ENCODE measurements at places on chromosomes 5 and 9.

- DNase-seq, result no peak
Observed at GRCh38 chr9:69090140-69090750, 54.7 kb downstream of the FXN start.

- no peak for DNase-seq
Observed at GRCh38 chr5:82952326-82952725, 124.9 kb downstream of the TMEM167A start.

- no peak for DNase-seq
Observed at GRCh38 chr9:13576101-13576500, 296.6 kb upstream of the MPDZ start.

- no peak for DNase-seq
Observed at GRCh38 chr5:173011566-173011965, 28.0 kb downstream of the ATP6V0E1 start.

GRCh38 chr5:171845040-171845630 is 59.5 kb downstream of the SMIM23 start:
- no peak for DNase-seq

- no peak for DNase-seq
Observed at GRCh38 chr5:7468742-7469141, 72.8 kb downstream of the ADCY2 start.

GRCh38 chr9:16521868-16522411 is 348.5 kb downstream of the BNC2 start:
- peak; percentile 51 for DNase-seq

DNA sequence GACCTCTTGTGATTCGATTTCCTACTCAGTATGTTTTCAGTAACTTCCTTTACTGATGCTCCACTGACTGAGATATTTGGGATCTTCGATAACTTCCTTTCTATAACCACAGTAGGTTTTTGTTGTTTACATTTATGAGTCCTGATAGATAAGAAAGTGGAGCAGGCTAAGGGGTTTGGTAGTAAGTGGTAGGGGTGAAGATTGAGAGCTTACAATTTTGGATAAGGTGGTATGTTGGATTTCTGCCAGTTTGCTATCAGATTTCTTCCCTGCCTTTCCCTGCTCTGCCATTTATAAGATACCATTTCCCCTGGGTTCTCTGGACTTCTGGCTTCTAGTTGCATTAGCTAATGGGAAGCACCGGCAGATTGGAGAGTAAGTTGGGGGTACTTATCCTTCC is 7.9 kb upstream of the NDUFS4 start:
- no peak for DNase-seq

DNA sequence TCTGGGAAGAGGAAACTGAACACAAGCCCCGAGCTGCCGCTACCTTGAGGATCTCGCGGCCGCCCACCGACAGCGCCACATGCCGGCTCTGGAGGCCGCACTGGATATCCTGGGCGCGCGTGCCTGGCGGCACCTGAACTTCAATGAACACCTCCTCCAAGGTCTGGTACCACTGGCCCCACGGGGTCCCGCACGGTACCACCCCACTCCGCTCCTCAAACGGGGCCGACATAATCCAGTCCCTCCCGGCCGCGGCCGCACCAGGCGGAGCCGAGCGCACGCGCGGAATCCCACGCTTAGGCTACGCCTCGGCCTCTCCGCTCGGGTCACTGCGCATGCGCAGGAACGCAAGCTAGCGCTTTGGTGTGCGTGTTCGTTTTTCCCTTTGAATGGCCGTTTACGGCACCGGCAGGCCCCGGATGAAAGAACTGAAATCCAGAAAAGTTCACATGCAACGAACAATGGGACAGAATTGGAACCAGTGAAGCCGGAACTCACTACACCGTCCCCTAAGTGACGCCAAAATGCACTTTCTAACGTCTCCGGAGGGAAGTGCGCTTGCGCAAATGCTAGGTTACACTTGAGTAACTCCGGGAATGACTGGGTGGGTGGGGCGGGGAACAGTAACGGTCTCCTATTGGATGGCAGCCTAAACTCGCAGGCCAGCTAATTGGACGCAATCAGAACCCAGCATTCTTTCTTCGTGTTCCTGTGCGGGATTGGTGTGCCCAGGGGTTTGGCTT is at the start of gene NUDCD2:
NUDCD2 (minus strand) TSS at position 284 of the 743 bp plus-strand sequence; CDS start at position 232, 52 bp downstream.
- DNase-seq, result peak; percentile 100

DNA sequence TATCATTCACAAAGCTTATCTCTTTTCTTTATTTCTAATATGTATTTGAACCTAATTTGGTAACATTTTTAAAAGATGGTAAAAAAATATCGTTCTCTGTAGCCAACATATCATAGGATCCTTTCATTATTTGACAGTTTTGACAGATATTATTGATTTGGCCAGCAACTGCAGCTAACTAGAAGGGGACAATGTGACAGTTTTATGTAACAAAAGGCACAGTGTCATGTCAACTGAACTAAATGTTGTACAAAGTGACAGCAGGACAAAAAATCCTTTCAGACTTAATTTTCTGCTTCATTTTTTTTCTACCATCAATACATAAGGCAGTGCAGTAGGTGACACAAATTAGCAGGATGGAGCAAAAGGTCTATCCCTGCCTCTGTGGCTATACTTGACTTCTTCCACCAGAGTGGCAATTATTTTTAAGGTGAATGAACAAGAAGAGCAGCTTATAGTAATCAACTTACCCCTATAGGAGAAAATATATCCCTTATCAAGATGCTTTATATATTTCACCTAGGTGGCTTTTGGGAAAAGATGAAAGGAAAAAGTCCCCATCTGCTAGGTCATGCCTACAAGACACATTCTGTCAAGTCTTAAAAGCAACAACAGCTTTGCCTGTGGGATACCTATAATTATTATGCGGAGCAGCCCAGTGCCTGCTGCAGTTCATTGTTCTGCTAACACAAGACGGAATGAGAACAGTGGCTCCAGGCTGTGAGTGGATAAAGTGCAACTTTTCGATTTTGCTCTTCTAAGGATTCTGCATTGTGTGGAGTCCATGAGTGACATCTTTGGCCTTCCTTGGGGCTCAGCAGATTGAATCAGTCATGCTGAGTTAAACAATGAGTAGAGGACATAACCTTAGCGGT is 694.9 kb downstream of the ISL1 start:
- no peak for DNase-seq

GRCh38 chr5:1659100-1659981 is 135.6 kb upstream of the LPCAT1 start:
- no peak for DNase-seq

GRCh38 chr9:127076860-127077643 is 45.4 kb downstream of the ANGPTL2 start:
- DNase-seq, result no peak

- no peak for DNase-seq
Observed at GRCh38 chr5:57414191-57414590, 68.4 kb downstream of the ACTBL2 start.

DNA sequence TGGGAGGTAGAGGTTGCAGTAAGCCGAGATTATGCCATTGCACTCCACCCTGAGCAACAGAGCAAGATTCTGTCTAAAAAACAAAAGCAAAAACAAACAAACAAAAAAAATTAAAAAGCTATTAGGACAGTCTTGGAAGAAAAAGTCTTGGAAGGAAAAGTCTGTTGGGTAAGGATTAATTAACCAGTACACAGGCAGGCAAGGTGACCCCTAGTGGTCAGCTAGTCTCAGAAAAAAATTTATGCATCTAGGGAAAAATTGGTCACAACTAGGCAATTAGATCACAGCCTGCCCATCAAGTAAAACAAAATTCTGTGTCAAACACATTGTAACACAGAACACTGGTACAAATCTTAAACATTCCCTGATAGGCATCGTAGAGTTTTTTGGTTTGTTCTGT is 6.7 kb upstream of the ANKRD18B start:
- peak; percentile 17 for DNase-seq

DNA sequence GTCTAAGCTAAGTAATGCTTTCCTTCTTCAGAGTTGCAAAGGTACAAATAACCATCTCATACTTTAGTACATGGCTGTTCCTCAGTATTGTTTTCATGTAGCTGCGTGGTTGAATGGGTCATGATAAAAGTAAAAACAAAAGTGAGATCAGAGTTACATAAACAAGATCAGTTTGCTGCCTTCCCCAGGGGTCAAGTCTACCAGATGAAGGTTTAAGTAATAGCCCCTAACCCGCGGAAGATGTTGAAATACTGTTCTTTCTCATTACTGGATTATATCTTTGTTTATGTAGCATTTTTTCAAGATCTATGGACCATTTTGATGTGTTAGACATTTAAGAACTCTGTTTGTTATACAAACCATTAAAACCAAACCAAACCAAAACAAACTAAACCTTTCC is 34.1 kb upstream of the ARRDC3 start:
- no peak for DNase-seq

DNA sequence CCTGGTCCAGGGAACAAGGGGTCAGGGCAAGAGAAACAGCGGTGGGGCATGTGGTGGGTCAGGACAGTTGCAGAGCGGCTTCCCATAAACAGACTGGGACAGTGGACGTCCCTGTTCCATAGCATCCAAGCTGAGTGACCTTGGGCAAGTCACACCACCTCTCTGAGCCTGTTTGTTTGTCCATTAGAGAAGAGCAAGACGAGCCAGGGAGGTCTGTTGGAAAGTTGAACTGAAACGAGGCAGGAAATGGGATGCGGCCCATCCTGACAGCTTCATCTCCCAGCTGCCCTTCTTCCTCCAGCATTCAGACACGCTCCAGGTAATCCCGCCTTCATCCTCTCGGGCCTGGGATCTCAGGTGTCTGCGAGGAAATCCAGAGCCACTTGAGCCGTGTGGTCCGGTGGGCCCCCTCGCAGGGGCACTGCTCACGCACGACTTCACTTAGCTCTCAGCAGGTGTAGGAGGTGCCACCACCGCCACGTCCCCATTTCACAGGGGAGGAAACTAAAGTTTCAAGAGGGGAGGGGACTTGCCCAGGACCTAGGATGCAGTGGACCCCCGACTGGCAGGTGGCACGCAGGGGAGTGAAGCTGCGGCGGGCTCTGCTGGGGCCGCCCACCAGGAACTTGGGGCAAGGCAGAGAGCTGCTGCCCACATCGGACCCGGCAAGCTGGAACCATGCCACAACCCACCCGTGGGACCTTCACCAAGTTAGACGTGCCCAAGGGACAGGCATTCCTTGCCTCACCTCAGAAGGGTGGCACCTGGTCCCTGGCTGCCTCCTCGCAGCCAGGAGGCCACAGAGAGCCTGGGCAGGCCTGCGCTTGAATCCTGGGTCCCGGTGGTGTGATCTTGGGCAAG is 13.0 kb downstream of the PTGES2 start:
- no peak for DNase-seq

- DNase-seq, result no peak
Observed at GRCh38 chr9:20373263-20373662, 249.0 kb downstream of the MLLT3 start.

- no peak for DNase-seq
Observed at GRCh38 chr5:111299831-111300432, 75.7 kb downstream of the CAMK4 start.

- DNase-seq, result no peak
Observed at GRCh38 chr9:99181621-99182020, 40.1 kb downstream of the ALG2 start.

GRCh38 chr5:92444888-92445287 is 1061.8 kb upstream of the ARRDC3 start:
- no peak for DNase-seq

- no peak for DNase-seq
Observed at GRCh38 chr9:133341369-133342068, 5.5 kb upstream of the SURF6 start.

DNA sequence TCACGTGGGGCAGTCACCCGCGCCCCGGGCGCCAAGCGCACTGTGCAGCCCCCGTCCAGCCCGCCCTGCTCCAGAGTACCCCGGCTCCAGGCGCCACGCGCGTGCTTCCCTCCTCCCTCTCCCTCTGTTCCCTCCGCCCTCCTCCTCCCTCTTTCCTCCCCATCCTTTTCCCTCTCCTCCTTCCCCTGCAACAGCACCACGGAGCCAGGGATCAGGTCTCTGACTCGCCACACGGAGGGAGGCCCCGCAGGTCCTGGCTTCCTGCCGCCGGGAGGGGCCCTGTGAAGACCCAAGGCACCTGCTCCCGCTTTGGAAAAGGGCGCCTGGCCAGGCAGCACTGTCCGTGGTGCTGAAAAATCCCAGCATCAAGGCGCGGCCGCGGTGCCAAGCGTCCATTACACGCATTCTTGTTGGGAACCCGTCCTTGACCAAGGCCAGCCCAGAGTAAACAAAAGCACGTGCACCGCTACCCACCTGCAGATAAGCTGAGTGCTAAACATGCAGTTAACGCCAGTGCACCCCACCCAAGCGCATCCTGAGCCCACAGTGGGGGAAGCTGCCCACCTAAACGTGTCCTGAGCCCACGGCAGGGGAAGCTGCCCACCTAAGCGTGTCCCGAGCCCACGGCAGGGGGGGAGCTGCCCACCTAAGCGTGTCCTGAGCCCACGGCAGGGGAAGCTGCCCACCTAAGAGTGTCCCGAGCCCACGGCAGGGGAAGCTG is 21.7 kb downstream of the SLC6A18 start:
- DNase-seq, result peak; percentile 62

DNA sequence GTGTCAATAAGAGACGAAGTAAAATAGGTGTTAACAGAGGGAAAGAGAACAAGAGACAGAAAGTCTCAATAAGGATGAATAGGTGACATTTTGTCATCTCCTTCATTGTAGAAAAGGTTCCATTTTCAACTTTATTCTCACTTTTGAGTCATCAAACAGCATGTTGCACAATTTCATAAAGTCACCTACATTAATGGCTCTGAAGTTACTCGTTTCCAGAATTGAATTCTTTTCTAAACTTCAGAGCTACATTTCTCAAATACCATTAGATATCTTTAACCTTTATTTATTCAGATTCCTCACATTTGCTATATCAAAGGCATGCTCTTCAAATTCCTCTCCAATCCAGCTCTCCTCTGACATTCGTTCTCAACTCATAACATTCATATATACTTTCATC is 13.1 kb downstream of the ADAMTS6 start:
- DNase-seq, result no peak

GRCh38 chr5:1836176-1836890 is 35.1 kb downstream of the NDUFS6 start:
- DNase-seq, result no peak

- DNase-seq, result no peak
Observed at GRCh38 chr5:117713585-117714198, 1139.1 kb upstream of the SEMA6A start.

- DNase-seq, result no peak
Observed at GRCh38 chr9:78158286-78158685, 77.6 kb upstream of the CEP78 start.

DNA sequence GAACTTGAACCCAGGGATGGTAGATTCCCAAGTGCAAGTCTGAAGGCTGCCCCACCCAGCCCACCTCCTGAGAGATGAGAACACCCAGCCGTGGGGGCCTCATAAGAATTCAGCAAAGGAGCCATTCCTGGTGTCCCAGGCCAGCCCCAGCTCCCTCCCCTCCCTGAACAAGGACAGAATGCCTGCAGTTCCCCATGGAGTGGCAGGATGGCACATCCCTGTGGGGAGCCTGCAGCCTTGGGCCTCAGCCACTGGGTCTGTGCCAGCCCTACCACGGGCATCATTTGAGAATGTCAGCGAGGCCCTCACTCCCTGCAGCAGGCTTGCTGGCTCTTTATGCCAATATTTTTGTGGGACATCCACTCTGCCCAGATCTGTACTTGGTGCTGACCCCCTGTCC is 36.2 kb upstream of the RAPGEF1 start:
- no peak for DNase-seq

- DNase-seq, result peak; percentile 71
Observed at GRCh38 chr5:50667653-50668595, 1.5 kb downstream of the PARP8 start.
